ENCODE measurements at places on chromosomes 5 and 9.

- no peak for DNase-seq
Observed at GRCh38 chr9:120308495-120308894, 271.5 kb downstream of the CDK5RAP2 start.

GRCh38 chr9:3455094-3455493, 70.7 kb downstream of the RFX3 start:
- no peak for DNase-seq

DNA sequence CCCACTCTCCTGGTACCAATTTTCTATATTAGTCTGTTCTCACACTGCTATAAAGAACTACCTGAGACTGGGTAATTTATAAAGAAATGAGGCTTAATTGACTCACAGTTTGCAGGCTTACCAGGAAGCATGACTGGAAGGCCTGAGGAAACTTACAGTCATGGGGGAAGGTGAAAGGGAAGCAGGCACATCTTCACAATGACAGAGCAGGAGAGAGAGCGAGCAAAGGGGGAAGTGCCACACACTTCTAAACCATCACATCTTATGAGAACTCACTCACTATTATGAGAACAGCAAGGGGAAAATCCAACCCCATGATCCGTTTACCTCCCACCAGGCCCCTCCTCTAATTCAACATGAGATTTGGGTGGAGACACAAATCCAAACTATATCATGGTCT, 72.2 kb downstream of the ATG10 start:
- no peak for DNase-seq

DNA sequence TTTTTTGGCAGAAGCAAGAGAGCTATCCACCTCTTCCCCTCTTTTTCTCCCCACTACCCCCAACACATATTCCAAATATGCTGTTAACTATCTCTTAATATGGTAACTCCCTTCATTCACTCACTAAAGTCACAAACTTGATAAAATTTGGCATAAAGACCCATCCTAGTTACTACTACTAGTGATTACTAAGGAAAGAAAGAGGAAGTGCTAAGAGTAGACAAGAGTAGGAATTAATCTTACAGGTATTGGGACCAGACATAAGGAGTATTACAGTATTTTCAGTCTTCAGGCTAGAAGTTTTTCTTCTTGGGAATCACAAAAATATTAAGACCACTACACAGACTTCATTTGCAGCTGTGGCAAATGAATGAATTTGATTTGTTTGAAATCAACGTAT, 2.2 kb downstream of the ADAMTS6 start:
- no peak for DNase-seq

GRCh38 chr5:97087138-97087537, 55.3 kb downstream of the LIX1 start:
- no peak for DNase-seq

DNA sequence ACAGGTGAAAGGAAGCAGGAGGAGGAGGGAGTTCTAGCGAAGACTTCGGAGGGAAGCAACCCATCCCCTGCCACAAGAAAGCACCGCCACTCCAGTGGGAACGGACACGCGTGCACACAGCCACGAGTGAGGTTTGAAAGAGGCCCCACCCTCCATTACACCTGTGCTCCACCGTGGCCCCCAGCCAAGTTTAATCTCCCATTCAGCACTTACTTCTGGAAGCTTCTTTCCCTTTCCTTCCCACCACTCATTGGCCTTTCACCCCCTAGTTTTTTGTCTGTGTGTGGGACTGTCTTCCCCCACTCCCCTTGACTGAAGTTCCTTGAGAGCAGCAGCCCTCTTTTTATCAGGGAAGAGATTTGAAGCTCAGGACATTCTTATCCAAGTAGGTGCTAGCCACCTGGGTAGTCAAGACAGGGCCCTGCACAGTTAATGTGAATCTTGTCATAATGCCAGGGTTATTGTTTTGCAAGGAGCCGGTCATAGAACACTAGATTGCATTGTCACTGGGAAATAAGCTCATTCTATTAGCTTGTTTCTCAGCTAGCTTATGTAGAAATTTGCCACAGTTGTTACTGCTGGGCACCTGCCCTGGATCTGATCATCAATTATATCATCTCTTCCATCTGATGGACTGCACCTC, 256.0 kb downstream of the DOCK8 start:
- no peak for DNase-seq

- DNase-seq: no peak
Observed at GRCh38 chr9:113219186-113219936, 1.7 kb downstream of the FKBP15 start.

GRCh38 chr9:88399966-88400365, 11.7 kb downstream of the SPIN1 start:
- no peak for DNase-seq

DNA sequence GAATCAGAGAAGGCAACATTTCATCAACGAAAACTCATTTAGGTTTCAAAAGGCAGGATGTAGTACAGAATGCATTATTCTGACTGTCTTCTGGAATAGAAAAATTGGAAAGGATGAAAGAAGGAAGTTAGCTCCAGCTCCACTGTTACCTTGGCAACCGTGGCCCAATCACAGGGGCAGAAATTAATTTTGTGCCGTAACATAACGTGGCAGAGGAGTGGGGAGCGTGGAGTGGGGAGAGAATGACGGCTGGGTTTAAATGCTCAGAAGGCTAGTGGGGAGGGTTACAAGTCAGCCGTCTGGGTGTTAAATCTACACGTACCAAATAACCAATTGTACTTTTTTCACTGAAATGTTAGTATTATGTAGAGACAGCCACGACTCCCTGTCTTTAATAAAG, 32.3 kb upstream of the EQTN start:
- no peak for DNase-seq

- DNase-seq: no peak
Observed at GRCh38 chr9:111298731-111299598, 31.1 kb downstream of the OR2K2 start.

- no peak for DNase-seq
Observed at GRCh38 chr9:4420351-4420750, 69.9 kb upstream of the SLC1A1 start.

DNA sequence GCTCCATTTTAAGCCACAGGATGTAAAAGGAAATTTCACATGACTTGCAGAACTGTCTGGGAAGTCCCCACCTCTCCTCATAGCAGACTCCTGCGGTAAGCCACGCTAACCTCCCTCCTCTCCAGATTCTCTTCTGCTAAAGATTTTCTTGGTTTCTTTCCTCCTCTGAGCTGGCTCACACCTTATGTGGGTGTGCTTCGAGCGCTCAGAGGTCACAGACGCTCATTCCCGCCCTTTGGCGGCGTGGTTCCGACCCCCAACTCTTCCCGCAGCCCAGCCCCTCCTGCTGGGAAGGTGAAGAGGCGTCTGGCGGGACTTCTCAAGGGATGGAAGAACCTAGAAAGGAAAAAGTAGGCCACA, 32.9 kb upstream of the CDK20 start:
- DNase-seq: peak; percentile 3

- DNase-seq: no peak
Observed at GRCh38 chr9:6917162-6917561, 159.4 kb downstream of the KDM4C start.

DNA sequence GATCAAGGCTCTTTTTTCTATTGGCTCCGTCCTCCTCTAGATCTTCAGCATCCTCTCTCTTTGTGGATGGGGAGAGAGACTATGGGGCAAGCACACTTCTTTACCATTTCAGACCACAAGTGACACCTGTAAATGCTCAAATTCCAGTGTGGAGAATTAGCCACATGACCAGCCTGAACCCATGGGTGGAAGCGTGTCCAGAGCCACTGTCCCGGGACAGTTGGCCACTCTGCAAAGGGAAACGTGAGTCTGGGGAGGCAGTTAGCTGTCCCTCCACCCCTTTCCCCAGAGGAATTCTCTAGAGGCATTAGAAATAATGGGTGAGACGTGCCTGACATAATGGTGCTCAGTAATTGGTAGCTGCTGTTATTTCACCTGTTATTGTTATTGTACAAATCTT, 40.9 kb downstream of the AMBP start:
- no peak for DNase-seq

DNA sequence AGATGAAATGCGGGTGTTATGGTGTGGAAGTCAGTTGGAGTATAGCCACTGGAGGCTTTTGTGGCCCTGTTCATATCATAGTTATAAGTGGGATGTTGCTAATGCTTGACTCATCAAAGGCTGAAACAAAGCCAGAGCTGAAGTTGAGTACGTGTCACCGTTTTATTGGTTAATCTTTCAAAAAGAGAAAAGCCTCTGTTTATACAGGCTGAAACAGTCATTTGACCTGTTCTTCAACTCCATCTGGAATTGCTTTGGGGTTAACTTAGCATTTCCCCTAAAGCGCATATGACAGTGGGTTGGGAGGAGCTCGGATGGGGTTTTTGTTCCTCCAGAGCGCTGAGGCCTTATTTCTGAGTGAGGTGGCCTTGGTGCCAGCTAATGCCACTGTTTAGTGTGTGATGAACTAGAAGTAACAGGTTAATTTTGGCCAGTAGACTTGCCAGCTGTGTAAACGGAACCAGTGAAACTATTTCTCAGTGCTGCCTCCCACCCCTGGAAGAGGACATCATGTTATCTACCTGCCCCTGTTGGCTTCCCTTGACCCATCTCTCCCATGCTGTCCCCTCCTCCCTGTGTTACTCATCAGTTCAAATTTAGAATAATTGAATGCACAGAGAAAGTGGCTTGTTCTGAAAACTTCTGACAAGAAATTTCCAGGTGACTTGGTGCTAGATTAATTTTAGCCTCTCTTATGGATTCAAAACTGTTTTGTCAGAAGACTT, 34.2 kb downstream of the MTAP start:
- no peak for DNase-seq

DNA sequence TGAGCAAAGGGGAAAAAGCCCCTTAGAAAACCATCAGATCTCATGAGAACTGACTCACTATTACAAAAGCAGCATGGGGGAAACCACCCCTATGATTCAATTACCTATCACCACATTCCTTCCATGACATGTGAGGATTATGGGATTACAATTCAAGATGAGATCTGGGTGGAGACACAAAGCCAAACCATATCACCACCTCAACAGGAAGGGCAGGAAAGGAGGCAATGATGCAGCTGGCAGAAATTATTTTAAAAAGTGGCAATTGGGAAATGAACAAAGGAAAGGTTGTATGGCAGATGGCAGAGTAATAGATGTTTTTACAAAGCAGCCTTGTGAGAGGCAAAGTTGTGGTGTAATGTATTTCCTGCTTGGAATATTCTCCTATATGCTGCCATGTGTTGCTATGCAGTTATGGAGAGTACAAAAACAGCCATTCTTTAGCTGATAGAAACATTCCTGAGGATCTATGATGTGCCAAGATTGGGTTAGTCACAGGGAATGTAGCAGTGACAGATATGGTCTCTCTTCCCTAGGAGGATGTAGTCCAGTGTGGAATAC, 138.8 kb downstream of the SMC2 start:
- DNase-seq: no peak

- DNase-seq: no peak
Observed at GRCh38 chr9:98222885-98223691, 30.7 kb upstream of the CORO2A start.
